ENCODE measurements at places on chromosomes 1 and 21. TPM values are rescaled to one million over a fixed set of nuclear protein-coding genes. Genes with fewer than 3 reads are reported as not detected.

The BTG2 gene
- total RNA-seq: 5.0 TPM

The FAM131C gene
- total RNA-seq: 0.97 TPM

The DRAXIN gene
- total RNA-seq: not detected

The TFF3 gene
- not detected for total RNA-seq

The MTARC1 gene
- total RNA-seq: 0.76 TPM

The DOP1B gene
- 12.3 TPM for total RNA-seq

The CYP4Z1 gene
- not detected for total RNA-seq

The S100A8 gene
- not detected for total RNA-seq

DNA sequence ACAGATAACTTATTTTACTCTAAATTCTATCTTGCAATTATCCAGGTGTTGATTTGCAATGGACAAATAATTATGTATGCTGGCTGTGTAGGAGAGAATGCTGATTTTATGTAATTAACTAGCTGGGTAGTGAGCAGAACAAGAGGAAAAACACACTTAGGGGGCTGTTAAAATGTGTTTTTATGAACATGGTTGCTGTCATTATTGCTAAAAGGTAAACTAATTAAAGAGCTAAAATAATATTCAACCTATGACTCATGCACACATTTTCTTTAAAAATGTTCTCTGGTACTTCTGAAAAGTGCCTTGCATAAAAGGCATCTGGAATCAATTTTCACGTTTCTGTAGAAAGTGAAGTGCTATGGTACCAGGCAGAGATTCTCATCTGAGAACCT, 192.8 kb upstream of the C8B start:
- DNase-seq: peak; percentile 52

GRCh38 chr21:15022608-15023261, 42.1 kb downstream of the NRIP1 start:
- DNase-seq: peak; percentile 39

- DNase-seq: peak; percentile 49
These were observed 688.4 kb downstream of the USP25 start for GRCh38 chr21:16418226-16418625.

DNA sequence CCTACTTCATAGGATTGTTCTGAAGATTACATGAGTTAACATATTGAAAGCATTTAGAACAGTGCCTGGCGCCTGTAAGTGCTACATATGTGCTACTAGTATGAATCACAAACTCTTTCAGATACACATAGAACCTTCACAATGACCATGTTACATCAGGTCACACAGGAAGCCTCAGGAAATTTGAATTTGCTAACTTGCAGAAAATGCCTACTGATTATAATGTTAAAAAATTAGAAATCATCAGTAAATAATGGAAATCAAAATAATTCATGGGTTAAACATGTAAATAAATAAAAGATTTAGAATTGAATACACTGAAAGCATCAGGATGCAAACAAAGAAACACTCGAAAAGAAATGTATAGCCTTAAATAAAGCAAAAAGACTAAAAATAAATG, 94.9 kb downstream of the SPAG17 start:
- DNase-seq: no peak

DNA sequence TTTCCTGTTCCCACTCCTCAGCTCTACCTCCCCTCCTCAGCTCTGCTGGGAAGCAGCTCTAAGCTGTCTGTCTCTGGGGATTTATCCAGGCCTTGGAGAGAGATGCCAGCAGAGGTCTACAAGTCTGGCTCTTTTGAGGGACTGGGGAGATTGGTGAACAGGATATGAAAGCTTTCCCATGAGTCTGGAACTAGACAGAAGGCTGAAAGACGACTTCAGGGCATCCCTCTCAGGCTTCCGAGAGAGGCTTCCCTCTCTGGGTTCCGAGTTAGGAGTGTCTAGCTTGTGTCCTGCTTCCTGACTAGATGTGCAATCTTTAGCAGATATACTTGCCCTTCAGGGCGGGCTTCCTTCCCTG, 733 bp downstream of the TMEM35B start:
- DNase-seq: peak; percentile 69

- DNase-seq: no peak
These were observed 23.6 kb upstream of the SPSB1 start for GRCh38 chr1:9269078-9269501.

GRCh38 chr1:110605901-110606656, at the start of gene KCNA2:
Gene KCNA2 (minus strand): TSS chr1:110606358. CDS start chr1:110604782, 1,576 bp downstream.
- peak; percentile 32 for DNase-seq

DNA sequence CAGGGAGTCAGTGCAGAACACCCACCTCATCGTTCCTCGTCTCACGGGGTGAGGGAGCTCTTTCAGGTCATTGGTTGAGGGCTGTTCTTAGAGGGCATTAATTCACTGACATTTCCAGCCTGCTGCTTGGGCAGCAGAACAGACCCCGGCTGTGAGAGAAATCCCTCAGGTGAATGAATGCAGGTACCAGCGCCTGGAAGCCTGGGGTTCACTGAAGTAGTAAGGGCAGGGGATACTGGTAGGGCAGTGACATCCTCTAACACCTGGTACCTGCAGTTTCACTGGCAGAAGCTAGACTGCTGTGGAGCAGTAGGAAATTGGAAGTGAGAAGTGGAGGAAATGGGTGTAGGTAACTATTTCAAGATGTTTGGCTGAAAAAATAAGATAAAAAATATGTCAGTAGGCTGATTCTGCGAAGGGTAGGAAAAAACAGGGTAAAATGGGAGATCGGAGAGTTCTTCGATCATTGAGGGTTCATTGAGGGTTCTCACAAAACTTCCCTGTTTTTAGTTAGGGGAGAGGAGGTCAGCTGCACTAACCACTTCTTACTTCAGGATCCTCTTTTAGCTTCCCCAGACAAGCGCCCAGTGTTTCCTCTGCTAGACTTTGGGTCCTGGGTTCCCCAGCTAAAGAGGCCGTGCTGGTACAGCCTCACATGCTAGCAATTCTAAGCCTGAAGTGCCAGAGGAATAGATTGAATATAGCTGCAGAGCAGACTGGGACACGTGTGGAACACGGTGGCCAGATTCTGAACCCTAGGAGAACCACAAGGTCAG, 55.2 kb downstream of the RNF220 start:
- DNase-seq: no peak

- peak; percentile 69 for DNase-seq
These were observed 12.6 kb upstream of the ACTL8 start for GRCh38 chr1:17742583-17742982.

GRCh38 chr1:65253800-65254319, 55.5 kb upstream of the DNAJC6 start:
- peak; percentile 79 for DNase-seq

DNA sequence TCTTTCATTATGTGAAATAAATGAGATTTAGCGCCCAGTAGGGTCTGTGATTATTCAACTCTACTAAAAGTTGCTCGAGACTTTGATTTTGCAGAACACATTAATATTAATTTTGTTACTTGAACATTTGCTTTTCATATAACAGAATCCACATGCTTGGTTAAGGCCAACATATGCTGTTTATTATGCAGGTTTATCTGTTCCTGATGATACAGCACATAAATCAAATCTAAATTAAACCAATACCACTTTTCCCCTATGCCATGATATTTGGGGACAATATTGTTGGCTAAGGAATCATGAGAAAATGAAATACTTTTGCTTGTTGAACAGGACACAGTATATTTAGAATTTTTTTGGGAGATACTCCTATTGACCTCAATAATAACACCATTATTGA, 291.1 kb downstream of the USP25 start:
- DNase-seq: no peak

DNA sequence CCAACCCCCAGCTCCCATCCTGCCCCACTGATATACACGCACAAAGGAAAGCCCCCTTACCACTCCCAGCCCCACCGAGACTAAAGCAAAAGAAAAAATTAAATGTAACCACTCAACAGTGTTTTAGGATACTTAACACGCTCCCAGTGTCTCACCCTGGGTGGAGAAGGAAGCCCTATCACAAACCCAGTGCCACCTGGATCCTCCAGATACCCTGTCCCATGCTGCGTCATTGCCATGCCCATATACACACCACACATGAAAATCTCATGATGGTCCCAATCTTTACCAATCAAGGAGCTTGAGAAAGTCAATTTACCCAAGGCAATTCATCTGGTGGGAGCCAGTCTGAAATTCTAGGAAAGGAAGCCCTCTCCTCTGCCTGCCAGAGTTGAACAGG, 11.2 kb downstream of the KIAA1614 start:
- DNase-seq: no peak

DNA sequence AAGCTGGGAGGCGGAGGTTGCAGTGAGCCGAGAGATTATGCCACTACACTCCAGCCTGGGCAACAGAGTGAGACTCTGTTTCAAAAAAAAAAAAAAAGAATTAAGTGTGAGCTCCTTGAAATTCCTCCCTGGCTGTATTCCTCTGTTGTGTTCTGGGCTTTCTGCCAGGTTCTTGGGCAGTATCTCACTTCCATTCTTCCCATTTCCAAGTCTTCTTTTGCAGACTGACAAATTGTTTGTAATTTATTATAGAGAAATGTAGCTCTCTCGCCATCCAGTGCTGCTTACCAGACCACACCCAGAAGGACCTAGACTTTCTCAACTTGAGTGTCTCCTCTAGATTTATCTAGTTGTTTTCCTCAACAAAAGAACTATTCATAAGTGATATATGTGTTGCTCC, 105.0 kb upstream of the ADGRL2 start:
- DNase-seq: peak; percentile 74

GRCh38 chr1:193103759-193104501, 1.3 kb downstream of the GLRX2 start:
- peak; percentile 40 for DNase-seq

DNA sequence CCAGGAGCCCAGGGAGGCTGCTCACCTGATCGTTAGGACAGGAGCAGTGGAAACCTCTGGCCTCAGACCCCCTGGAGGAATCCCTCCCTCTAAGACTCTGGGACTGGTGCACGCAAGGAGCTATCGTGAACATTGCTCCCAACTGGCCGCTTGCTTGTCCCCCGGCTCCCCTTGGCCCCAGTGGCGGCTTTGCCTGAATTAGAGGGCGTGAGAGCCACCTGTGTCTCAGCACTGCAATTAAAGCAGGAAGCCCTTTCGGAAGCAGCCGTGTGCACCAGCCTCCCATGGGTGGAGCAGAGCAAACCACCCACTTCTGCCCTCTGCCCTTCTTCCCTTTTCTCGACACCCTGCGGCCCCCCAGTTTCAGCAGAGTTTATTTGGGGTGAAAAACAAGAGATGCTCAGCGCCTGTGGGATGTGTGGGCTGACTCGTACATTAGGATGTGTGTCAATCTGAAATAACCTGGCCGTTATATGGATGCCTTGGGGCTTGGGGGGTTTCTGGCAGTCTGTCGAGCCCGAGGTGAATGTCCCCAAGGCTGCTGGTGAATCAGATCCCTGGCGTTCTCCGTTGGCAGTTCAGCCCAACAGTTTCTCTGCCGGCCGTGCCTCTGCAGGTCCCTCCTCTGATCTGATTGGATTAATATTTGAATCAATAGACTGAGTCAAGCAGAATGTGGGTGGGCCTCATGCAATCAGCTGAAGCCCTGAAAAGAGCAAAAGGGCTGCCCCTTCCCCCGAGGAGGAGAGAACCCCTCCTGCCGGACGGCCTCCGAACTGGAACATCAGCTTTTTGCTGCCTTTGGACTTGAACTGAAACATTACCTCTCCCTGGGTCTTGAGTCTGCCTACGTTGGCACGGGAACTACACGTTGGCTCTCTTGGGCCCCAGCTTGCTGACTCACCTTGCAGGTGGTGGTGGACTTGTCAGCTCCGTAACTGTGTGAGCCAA, 7.3 kb upstream of the UMODL1 start:
- no peak for DNase-seq

- DNase-seq: peak; percentile 75
These were observed 67.2 kb downstream of the CD46 start for GRCh38 chr1:207818971-207819451.

All from GM23248 (cell line).